Stimulated activated CD4-positive, alpha-beta T cell treated with anti-CD3 and anti-CD28 coated beads, TNF-alpha, amount 100 ng/mL, for 48 hours (primary cell): ENCODE measurements at places on chromosomes 3 and 15.

DNA sequence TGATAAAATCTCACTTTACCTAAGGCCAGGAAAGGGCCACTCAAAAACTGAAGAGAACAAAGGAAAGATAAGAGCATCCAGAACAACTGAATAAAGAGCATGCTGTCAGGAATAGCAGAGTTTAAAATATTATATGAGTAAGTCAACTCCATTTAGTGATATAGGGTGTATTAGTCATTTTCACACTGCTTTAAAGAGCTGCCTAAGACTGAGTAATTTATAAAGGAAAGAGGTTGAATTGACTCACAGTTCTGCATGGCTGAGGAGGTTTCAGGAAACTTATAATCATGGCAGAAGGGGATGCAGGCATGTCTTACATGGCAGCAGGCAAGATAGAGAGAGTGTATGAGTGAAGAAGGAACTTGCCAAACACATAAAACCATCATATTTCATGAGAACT is 778.0 kb upstream of the NECTIN3 start:
- no peak for DNase-seq

GRCh38 chr3:189519458-189519857 is 111.7 kb upstream of the TP63 start:
- DNase-seq: no peak

DNA sequence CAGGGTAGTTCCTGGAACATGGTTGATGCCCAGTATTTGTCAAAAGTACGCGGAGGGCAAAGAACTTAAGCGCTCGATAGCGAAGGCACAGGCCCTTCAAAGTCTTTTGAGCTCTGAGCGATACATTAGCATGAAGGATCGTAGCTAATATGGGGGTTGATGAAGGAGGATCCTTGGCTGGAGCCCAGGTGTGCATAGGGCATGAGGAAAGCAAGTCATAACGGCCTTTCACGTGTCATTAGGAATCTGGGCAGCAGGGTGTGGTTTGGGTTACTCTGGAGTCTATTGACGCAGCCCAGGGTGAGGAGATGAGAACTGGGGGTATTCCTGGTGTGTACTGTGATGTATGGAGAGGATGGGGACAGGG is 31.7 kb downstream of the SPINK8 start:
- no peak for DNase-seq

GRCh38 chr15:75203908-75204263 is 2.2 kb downstream of the C15orf39 start:
- DNase-seq: no peak

- DNase-seq: no peak
Observed at GRCh38 chr3:140341203-140341602, 336.7 kb upstream of the TRIM42 start.
